Stimulated activated CD8-positive, alpha-beta memory T cell treated with anti-CD3 and anti-CD28 coated beads, Interleukin-15, amount 100 ng/mL, for 24 hours (primary cell): ENCODE measurements at places on chromosomes 3 and 15.

GRCh38 chr15:61115679-61116078 is 113.4 kb downstream of the RORA start:
- DNase-seq, result no peak

DNA sequence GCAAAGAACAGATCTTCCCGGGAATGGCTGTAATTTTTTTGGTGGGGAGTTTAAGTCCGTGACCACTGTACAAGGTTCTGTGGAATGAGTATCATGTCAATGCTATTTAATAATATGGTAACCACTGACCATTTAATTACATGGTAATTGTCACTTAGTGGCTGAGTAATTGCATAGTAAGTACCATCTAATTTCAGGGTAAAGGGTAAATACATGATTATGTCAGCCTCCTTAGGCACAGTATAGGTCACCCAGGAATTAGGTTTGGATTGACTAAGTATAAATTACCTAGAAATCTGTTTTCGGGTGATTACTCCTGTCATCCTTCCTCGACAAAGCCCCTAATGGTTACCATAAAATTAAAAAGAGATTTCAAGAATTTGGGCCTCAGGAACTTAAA is 120.1 kb upstream of the AGBL1 start:
- DNase-seq, result no peak

- no peak for DNase-seq
Observed at GRCh38 chr3:47976135-47976732, 40.0 kb downstream of the MAP4 start.

DNA sequence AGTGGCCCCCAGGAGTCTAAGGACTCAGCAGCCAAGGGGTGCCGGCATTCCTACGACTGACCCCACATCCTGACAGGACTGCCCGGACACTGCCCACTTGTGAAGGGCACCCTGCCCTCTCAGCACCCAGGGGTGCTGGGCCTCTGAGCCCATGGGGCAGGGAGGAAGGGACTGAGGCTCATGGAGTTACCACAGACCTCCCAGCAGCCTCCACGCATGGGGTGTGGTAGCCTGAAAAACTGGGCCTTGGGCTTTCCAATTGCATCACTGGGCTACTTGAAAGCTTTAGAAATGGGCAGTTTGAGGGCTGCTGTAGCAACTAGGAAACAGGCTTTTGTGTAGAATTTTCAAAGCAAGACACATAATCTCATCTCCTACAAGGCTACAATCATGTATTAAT is 13.2 kb downstream of the TKT start:
- no peak for DNase-seq

DNA sequence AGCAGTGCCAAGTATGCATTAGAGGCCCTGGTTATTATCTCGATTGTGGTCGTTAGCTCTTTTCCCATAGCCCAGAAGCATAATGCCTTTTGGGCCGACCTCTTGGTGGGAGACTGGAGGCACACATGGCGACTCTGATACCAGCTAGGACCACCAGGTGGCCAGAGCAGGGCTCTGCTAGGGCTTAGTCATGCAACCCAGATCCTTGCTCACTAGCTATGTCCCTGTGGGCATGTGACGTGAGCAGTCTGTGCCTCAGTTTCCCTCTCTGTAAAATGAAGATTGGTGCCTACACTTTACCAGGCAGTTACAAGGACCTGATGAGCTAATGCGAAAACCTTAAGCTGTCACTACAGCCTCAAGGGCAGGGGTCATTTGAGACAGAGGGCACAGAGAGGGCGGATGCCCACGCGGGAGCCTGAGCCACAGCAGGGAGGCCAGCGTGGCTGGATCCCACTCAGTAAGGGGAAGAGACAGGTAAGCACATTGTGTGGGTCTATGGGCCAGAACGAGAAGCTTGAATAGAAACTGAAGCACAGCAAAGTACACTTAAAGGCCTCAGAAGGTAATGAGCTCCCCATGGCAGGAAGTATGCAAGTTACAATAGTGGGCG is 8.8 kb downstream of the KLF15 start:
- DNase-seq, result no peak

DNA sequence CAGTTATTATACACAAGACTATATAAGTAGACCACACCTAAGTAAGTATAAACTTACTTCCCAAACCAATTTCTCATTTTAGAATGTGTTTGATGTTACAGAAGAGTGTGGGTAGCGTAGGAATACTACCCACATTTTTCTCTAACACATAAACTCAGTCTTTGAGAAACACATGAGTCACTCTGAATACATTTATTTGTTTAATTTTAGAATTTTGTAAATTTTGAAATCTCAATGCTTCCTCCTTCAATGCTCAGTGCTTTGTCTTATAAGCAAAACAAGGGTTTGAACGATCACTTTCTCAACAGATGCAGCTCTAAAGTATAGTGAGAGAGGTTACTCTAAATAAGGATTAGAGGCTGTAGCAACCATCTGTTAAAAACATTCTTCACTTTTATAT is 700.8 kb downstream of the SI start:
- DNase-seq, result no peak

DNA sequence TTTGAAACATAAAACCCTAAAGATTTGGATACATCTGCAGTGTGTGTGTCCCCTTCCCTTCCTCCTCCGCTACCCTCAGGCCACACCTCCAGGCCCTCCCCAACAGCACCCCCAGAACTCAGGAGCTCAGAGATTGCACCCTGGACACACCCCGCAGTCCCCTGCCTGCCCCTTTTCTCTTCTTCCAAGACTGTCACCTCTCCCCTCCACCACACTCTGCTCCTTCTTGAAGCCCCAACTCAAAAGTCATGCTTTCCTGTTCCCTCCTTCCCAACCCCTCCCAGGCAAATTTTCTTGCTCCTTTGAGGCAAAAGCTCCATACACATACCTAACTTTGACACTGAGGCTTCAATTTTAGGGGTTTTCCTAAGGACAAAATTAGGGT is 285.7 kb upstream of the STT3B start:
- no peak for DNase-seq

DNA sequence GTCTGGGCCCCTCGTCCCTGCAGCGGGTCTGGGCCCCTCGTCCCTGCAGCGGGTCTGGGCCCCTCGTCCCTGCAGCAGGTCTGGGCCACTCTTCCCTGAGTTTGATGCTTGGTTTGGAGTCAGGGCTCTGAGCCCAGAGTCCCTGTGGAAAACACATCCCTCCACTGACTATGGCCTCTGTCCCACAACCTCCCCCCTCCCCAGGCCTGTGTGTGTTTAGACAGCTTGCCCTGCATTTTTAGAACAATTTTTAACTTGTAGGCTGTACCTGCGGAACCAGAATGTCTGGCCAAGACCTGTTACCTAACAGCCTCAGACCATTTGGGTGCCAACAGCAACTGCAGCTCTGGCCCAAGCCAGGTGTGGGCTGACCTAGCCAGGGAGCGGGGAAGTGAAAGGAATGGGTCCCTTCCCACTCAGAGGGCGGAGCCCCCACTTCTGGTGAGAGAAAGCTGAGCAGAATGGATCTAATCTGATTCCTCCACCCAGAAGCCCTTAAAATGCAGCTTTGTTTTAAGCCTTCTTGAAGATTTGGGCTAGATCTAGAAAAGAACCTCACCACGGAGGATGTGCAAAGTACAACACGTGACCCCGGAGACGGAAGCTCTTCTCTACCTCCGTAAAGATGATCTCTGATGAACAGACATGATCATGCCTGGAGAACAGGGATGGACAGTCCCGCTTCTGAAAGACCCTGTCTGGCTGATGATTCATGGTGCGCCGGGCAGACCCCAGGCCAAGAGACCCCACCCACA is 60.5 kb upstream of the TFRC start:
- no peak for DNase-seq

GRCh38 chr3:160398820-160399124 is 253 bp downstream of the IFT80 start:
- no peak for DNase-seq

GRCh38 chr15:80747317-80748053 is 31.7 kb upstream of the CEMIP start:
- DNase-seq, result no peak

DNA sequence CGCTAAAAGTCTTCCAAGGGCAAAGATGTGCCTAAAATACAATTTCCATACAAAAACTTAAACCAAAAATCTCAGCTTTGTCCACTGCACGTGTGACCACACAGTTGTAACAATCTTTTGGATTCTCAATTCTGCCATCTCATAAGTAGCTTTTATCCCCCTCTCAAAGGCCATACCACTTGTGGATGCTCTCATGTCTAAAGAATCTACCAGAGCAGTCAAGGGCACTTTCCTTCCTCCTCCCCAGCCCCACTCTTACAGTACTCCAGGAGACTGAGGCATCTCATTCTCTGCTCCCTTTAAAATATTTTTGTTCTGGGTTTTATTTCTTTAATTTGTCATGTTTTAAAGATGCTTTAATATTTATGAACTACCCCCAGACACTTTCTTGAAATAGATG is 102.3 kb upstream of the PFN2 start:
- no peak for DNase-seq

DNA sequence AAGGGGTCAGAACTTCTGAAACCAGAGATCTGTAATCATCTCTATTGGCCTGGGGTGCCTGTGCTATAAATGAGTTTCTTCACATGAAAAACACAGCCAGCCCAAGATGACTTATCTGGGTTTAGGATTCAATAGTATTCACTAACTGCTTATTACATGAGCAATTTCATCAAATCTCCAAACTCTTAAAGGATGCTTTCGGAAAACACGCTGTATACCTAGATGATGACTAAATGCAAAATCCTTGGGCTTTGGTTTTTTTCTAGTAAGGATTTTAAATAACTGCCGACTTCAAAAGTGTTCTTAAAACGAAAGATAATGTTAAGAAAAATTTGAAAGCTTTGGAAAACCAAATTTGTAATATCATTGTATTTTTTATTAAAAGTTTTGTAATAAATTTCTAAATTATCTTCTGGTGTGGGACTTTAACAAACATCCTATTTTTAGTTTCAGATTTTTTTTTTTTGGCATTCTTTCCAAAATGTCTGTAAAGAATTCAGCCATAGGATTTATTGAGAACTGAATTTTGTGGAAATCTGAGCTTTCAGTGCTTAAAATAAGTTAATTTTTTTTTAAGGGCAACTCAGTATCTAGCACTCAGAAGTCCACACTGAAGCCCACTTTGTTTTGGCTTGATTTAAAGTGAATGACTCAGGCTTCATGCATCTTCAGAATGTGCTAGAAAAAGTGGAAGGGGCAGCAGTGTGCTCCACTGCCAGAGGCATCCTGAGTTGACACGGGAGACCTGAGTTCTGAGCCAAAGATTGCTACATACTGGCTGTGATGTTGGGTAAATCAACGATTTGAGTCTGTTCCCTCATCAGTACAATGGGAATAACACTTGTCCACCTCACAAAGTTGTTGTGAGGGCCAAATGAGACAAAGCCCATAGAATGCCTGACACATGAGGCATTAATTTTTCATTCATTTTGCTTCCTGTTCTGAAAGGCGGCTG is 18.7 kb downstream of the TMEM43 start:
- DNase-seq, result no peak
